GM12864 (cell line): ENCODE measurements at places on chromosomes 2 and 18.

DNA sequence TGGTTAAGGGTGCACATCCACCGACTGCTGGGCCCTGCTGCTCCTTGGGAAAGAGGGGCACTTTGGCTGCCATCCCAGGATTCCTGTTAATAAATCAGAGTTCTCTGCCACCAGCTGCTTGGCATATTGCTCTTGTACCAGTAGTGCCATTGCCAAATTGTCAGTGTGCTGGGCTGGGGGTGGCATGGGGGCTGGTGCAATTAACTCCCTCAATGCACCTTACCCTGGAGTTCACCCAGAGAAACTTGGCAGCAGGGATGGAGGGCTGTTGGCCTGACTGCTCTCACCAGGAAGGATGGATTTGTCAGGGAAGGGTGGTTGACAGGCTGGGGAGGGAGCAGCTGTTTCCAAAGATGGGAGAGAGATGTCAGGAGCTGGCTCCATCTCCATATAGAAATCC lies 94.6 kb upstream of the SKOR2 start:
- DNase-seq: no peak

DNA sequence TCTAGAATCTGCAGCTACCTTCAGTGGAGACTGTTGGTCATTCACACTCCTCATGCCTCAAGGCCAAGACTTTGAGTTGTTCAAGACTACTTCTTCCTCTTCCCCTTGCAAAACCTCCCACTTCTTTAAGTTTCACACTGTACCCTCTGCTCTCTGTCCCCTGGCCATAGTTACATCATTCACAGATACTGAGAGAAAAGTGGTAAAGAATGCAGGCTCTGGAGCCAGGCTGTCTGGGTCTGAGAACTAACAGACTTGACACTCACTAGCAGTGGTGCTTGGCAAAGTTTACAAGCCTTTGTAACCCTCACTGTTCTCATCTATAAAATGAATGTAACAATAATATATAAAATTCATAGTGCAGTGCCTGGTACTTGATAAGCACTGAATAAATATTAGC lies 61.8 kb downstream of the CDH20 start:
- DNase-seq: no peak

- no peak for DNase-seq
Observed at GRCh38 chr2:238220892-238221521, 17.5 kb upstream of the ILKAP start.

- no peak for DNase-seq
Observed at GRCh38 chr2:171579481-171579880, 57.2 kb downstream of the CYBRD1 start.

DNA sequence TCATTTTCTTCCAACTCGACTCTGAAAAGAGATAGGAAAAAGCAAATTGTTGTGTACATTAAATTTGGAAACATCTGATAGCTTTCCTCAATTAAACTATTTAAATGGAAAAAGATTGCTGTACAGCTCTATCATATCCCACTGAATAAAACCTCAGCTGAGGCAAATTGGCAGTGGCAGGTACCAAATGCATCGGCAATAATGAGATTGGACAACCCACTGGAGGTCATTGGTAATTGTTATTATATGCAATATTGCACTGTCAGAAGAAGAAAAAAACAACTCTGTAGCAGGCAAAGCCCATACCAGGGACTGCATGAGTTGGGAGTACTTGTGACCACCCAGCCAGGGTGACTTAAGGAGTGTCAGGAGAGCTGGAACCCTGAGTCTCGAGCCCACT lies 291.6 kb upstream of the SKOR2 start:
- no peak for DNase-seq

GRCh38 chr2:26696351-26696816 lies 3.9 kb downstream of the KCNK3 start:
- DNase-seq: no peak

- DNase-seq: no peak
Observed at GRCh38 chr2:101967826-101968513, 23.8 kb upstream of the IL1R2 start.

DNA sequence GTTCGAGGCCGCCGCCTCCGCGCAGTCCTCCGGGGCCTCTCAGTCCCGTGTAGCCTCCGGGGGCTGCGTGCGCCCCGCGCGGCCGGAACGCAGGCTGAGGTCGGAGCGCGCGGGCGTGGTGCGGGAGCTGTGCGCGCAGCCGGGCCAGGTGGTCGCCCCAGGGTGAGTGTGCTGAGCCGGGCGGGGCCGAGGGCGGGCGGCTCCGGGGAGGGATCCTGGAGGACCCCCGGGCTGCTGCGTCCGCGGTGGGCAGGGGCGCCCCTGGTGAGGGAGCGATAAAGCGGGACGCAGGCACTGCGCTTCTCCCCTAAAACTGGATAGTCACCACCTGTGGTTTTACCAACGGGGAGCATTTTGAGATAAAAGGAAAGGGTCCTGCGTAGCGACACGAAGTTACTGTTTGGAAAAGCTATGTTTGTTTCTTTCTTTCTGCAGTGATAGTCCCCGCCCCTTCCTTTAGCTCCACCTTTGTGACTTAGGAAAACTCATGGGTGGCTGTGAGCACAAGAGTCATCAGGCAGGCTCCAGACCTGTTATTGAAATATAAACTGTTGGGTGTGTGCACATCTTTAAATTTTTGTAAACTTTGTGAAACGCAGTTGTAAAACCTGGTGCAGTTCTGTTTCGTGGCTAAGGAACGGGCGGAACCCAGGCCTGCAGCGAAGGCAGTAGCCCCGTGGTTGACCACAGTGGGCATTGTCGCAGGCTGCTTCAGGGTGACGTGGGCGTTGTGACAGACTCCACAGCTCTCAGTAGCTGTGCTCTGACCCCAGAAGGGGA lies 687 bp downstream of the CTDP1 start:
- no peak for DNase-seq

GRCh38 chr18:10002280-10002679 lies 88.5 kb downstream of the VAPA start:
- no peak for DNase-seq
